ENCODE measurements at places on chromosomes 11 and 22.

DNA sequence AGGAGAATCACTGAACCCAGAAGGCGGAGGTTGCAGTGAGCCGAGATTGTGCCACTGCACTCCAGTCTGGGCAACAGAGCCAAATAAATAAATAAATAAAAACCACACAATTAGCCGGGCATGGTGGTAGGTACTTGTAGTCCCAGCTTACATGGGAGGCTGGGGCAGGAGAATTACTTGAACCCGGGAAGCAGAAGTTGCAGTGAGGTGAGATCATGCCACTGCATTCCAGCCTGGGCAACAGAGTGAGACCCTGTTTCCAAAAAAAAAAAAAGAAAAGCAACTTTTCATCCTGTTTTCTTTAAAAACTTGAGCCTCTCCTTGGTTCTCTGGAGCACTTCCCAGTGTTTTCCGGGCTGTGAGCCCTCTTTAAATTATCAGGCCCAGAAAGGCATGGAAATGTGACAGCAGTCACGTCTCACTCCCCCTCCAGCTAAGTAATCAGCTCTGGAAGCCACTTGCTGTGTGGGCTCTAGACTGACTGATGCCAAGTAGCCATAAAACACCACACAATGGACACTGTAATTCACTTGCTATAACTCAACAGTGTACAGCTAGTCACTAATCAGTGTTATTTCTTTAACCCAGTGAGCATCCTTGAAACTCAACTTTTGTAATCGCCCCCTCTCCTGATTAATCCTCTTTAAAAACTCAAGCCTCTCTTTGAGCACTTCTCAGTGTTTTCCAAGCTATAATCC, 13.0 kb upstream of the MCHR1 start:
- no peak for DNase-seq

GRCh38 chr22:44187652-44188230, 7.0 kb downstream of the PARVG start:
- DNase-seq, result no peak

DNA sequence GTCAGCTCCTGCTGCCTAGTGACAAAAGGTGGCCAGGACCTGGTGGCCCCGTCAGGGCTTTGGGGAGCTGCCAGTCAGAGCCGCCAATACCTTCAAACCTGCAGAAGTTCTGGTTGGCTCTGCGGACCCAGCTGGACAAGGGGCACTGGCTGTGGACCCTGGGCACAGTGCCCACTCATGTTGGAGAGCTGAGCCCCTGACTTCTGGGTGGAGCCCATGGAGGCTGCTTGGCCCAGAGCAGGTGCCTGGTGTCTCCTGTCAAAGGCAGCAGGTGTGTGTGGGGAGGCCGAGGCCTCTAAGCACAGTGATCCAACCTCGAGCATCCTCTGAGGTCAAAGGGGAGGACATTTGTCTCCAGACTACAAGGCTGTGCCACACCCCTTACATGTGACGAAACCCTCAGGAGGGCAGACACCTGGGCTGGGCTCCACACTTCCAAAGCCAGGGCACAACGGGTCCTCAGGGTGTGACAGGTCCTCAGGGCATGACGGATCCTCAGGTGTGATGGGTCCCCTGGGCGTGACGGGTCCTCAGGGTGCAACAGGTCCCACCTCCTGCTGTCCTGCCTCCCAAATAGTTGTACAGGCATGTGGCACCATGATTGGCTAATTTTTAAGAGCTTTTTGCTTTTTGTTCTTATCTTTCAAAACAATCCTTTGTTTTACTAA, 37.0 kb downstream of the MUC2 start:
- DNase-seq, result no peak

GRCh38 chr11:64235437-64236161, 1.2 kb downstream of the VEGFB start:
- no peak for DNase-seq

GRCh38 chr11:120581313-120581712, 69.8 kb downstream of the GRIK4 start:
- DNase-seq, result no peak

DNA sequence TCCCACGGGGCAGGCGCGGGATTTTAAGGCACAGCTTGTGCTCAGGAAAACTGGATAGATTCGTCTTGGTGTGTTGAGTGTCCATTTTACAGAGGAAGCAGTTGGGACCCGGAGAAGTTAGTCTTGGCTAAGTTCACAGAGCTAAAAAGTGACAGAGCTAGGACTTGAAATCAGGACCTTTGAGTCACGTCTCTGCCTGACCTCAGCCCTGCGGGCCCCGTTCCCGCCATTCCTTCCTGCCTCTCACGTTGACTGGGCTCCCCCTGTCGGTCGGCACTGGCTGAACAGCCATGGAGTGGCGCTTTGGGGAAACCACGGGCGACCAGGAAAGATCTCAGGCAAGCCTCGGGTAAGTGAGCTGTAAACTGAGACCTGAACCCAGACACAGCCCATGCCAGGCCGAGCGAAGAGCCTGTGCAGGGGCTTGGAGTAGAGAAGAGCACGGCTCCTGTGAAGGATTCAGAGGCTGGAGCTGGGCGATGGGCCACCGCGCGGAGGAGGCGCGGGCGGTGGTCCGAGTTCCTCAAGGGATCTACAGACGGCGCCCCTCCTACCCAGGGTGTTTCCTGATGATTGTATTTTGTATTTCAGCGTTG, 54.1 kb downstream of the WNT11 start:
- peak; percentile 59 for DNase-seq

Data from bone marrow (tissue), 2 donors.